ENCODE measurements at places on chromosomes 2 and 18.

DNA sequence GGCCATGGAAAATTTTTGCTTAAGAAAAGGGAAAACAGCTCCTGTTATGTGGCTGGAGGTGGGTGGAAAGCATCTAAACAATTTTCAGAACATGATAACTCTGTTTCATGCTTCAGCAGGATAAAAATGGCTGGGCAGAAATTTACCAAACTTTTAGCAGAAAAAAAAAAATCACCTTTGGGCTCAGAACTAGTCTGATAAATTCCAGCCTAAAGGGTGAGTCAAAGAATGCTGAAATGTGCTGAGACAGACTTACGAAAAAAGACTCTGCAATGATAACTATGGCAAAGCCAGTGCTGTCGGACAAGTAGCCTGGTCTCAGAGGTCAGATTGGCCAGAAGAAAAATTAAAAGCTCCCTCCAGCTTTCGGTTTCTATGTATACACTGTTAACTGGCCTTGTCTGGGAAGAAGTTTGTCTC lies 123.6 kb downstream of the LRATD1 start:
- peak; percentile 56 for DNase-seq

- peak; percentile 77 for DNase-seq
These were observed 32.9 kb upstream of the INHBB start for GRCh38 chr2:120312860-120313694.

DNA sequence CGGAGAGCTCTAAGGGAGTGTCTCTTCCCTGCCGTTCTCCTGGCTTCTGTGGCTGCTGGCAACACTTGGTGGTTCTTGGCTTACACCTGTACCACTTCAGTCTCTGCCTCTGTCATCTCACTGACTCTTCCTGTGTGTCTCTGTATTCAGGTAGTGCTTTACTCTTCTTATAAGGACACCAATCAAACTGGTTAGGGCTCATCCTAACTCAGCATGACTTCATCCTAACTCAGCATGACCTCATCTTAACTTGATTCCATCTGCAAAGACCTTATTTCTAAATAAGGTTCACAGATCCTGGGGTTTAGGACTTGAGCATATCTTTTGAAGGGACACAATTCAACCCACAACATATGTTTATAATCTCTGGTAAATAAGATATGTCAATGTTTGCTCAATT lies 51.6 kb upstream of the DSEL start:
- no peak for DNase-seq

- DNase-seq = no peak
These were observed 7.3 kb upstream of the AMMECR1L start for GRCh38 chr2:127893033-127893432.

DNA sequence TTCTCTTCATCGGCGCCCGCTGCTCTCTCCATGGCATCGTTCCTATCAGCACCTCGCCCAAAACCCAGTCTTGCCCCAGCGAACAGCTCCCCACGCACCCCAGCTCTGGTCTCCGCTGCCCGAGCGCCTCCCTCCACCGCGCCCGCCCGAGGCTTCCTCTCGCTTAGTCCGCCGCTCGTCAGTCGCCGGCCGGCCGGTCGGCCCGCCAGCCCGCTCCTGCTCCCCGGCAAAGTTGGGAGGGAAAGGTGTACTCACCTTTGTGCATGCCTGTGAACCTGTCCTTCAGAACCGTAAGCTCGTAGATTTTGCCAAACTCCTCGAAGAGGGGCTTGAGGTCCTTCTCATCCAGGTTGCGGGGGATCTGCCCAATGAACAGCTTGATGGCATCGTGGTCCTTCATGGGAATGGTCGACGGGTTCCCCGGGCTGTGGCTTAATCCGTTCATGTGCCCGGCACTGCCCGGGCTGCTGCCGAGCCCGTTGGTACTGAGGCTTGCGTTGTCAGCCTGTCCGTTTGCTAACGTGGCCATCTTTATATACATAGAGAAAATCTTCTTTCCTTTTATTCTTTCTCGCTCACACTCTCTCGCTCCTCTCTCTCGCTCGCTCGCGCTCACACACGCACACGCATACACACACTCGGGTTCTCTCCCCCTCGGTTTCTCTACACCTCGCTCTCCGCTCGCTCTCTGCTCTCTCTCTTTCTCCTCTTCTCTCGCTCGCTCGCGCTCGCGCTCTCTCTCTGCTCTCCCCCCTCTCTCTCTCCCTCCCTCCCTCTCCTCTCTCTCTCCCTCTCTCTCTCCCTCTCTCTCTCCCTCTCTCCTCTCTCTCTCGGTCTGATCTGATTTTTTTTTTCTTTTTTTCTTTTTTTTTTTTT lies at the start of gene CELF4:
Gene CELF4 (minus strand): TSS at position 698 of the 876 bp plus-strand sequence.
- DNase-seq = no peak

DNA sequence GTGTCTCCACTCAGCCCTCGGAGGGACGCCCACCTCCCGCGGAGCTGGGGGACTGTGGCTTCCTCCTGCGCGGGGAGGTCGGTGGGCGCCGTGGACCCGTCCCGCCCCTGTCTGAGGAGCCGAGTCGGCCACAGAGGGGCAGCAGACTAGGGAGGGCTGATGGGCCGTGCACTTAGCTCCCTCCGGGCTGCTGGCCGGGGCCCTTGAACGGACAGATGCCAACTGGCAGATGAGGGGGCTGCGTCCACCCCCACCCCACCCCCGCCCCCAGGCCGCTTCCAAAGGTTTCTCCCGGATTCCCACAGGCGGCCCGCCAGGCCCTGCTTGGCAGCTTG lies 10.4 kb upstream of the UBE2F start:
- DNase-seq = no peak

- peak; percentile 58 for DNase-seq
These were observed 46.2 kb downstream of the TWSG1 start for GRCh38 chr18:9380621-9381395.

GRCh38 chr2:147182260-147182659 lies 662.6 kb upstream of the ACVR2A start:
- no peak for DNase-seq

DNA sequence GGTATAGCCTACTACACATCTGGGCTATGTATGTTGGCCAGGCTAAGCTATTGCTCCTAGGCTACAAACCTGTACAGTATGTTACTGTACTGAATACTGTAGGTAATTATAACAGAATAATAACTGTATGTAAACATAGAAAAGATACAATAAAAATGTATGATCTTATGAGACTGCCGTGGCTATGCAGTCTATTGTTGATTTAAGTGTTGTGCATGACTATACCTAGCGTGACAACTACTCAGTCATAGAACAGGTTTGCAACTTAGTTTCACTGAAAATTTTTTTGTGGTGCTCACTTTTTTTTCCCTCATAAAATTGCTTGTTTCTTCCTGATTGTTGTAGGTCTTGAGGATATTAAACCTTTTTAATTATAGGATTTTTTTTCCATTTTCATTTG lies 25.9 kb downstream of the KCMF1 start:
- no peak for DNase-seq

GRCh38 chr2:238900511-238900910 lies 52.6 kb downstream of the TWIST2 start:
- DNase-seq = no peak

DNA sequence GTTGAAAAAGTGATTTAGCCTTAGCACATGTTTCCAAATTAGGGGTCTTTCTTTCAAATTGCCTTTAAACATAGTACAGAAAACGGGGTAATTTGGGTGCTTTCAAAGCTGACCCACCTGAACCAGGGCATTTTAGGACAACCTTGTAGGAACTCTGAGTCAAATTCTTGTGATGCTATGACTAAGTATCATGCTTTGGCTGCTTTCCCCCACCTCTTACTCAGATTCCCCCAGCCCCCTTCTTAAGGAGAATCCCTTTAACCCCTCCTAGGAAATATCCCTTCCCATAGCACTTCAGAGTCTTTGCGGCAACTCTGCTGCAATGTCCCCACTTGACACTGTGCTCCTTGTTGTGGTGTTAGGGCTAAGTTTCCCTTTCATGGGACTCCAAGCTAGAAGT lies 18.6 kb upstream of the KLF7 start:
- peak; percentile 77 for DNase-seq

GRCh38 chr18:8379187-8379941 lies 229.9 kb upstream of the RAB12 start:
- DNase-seq = no peak

DNA sequence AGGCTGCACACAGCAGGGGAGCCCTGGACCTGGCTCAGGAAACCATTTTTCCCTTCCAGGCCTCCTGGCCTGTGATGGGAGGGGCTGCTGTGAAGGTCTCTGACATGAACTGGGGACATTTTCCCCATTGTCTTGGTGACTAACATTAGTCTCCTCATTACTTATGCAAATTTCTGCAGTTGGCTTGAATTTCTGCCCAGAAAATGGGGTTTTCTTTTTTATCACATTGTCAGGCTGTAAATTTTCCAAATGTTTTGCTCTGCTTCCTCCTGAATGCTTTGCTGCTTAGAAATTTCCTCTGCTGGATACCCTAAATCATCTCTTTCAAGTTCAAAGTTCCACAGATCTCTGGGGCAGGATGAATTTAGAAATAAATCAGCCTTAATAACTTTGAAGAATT lies 78.2 kb downstream of the EHBP1 start:
- peak; percentile 36 for DNase-seq

DNA sequence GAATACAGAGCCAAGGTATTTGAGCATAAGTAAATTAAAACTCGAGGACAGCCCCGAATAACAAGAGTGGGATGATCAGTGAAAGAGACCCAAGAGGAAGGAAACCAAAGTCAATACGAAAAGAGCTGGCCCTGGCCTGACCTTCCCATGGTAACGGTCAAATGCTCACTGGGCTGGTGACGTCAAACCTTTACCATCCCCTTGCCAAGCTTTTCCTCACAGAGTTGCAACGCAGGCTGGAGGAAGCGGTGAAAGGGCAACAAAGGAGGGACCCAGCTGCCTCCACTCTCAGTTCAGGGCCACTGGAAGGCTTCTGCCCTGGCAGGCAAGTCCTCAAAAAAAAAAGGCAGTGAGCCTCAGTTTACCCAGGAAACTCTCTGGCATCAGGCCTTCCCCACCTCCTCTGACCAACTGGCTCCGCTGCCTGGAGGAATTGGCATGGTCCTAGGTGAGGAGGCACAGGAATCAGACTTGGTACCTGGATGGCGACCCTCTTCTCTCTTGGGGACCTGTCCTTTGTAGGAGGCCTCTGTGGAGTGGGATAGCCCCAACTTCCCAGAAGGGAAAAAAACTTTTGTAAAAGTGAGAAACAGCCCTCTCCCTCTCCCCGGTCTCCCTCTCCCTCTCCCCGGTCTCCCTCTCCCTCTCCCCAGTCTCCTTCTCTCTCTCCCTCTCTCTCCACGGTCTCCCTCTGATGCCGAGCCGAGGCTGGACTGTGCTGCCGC lies 212.4 kb downstream of the ANAPC1 start:
- DNase-seq = no peak

DNA sequence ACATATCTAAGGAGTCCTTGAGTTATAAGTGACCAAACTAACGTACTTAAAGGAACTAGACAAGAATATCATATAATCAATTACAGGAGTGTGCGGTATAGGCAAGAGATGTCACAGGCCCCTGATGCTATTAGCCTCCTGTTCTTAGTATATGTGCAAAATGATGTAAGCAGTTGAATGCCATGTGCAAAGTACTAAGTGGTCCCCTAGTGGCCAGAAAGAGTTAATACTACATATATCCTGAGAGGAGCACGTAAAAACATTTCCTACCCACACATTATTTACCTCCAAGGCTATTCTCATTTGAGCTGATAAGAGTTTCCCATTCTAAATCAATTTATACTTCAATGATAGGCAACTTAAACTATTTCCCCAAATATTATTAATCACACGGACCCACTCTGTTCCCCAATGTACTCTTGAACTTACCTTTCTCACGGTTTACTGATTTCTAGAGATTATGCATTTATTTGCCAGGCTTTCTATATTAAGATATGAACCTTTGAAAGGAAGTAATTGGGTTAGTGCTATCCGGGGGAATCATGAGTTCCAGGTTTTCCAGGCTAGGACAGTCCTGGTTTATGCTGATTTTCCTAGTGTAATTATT lies 158.0 kb upstream of the KLHL14 start:
- peak; percentile 60 for DNase-seq

All from fibroblast of upper back skin (primary cell).